ENCODE measurements at places on chromosomes 3 and 15.

DNA sequence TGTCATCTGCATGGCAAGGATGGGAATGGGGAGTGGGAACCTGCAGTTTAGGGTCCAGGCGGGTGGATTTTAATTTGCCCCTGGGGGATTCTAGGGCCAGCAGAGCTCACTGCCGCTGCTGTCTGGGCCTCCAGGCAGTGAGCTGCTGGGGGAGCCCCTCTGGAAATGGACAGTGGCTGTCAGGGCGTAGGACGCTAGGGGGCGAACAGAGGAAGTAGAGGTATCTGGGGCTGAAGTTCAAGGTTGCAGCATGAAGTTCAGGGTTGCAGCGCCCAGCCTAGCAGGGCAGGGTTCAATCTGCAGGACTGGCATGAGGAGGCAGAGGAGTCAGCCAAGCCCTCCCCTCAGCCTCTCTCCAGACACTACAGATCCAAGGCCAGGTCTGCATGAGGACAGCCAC lies 49.5 kb downstream of the APBA2 start:
- no peak for DNase-seq

DNA sequence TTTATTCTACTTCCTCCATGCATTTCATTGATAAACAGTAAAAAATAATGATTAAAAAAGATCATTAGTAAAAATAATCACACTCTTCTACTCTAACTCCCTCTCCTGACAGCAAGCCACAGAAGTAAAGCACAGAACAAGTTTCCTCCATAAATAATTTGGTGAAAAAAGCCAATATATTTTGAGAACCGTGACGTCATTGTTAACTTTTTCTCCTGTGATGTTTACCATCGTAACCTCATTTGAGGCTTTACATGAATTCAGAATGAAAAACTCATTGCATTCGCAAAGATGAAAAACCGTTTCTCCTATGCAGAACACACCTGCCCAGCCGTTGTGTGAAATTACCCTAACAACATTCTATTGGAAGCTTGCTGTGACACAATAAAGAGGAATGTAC lies 120.7 kb downstream of the NSUN3 start:
- no peak for DNase-seq

DNA sequence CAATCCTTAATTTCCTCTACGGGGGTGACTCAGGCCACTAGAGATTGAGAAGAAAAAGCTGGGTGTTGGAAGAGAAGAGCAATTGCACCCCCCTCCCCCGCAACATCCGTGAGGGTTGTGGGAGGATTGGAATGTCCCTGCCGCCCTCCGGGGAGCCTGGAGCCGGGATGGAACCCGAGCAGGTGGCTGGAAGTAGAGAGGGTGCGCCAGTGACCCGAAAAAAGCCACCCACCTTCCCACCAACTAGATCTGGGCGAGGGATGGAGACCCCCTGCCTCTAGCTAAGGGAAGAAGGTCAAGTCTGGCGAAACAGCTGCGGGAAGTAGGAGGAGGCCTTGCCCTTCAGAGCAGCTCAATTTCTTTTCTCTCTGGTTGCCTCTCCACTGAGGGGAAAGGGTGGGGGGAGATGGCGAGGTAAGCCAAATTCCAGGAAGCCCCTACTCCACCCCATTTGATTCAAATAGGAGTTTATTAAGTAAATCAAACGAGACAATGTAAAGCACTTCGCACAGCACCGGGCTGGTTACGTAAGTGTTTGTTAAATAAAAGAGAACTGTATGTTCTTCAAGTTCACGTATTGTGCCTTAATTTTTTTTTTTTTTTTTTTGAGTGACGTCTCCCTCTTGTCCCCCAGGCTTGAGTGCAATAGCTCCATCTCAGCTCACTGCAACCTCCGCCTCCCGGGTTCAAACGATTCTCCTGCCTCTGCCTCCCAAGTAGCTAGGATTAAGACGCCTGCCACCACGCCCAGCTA lies 1.1 kb upstream of the WWTR1 start:
- no peak for DNase-seq

DNA sequence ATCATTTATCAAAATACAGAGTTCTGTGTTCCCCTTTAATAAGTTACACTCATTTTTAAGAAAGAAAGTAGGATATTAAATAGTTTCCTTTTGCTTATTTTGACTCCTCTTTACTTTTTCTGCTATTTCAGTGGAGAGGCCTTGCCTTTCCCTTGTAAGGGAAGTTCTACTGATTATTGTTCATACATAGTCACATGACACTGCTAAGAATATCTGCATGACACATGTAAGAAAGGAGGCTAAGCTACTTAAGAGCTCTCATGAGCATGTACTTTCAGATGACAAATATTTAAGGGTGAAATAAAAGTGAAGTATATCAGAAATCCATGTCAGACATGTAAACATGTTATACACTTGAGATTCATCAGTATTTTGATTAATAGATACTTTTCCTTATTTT lies 39.0 kb downstream of the MYRIP start:
- DNase-seq: no peak

GRCh38 chr3:55692957-55693558 lies 206.0 kb upstream of the WNT5A start:
- no peak for DNase-seq

DNA sequence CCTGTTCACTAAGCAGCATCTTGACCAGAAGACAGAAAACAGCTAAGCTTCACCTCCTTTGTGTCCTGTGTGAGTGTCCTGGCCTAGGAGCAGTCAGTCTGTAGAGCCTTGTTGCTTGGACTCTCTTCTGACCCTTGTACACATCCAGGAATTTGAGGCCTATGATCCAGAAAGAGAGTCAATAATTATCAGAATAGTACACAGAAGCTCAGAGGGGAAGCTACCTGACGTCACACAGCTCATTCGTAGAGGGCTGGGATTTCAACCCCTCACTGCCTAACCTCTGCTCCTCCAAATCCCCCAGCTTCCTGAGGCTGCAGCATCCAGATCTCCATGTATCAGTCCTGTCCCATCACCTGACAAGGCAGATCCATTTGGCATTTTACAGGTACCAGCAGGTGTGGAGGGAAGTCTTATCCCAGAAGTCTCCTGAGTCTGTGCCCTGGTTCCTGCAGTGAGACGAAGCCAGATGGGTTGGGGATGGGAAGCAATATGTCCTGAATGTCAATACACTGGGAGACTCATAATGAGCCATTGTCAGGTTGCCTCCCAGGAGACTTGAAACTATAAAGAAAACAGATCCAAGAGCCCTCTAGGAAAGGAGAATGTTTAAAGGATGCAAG lies 203.1 kb downstream of the MINAR1 start:
- no peak for DNase-seq

- DNase-seq: no peak
These were observed 8.3 kb upstream of the CIB2 start for GRCh38 chr15:78139578-78139977.

DNA sequence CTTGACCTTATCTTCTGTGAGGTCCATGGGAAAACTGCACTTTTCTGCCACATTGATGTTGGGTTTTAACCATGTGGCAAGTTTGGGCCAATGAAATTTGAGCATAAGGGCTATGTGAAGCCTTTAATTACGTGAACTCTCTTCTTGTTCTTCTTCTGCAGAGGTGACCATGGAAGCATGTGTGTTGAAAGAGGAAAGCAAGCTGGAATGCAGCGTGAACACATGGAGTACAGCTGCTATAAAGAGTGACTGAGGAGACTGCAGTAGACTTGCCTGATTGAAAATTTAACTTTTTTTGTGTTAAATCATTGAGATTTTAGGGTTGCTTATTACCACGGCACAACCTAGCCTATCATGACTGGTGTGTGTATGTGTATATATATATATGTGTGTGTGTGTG lies 347.3 kb downstream of the ZIC1 start:
- DNase-seq: no peak

- no peak for DNase-seq
These were observed 73.0 kb upstream of the GOLIM4 start for GRCh38 chr3:168168743-168169142.

DNA sequence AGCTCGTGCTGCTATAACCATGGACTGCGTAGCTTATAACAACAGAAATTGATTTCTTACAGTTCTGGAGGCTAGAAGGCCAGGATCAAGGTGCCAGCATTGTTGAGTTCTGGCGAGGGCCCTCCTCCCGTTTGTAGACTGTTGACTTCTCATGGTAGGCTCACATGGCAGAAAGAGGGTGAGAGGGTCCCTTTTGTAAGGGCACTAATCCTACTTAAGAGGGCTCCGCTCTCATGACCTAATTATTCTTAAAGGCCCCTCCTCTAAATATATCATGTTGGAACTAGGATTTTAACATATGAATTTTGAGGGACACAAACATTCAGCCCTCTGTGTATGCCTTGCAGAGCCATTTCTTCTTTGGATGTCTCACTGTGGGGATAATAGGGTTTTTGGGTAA lies 28.8 kb upstream of the PYDC2 start:
- DNase-seq: no peak

- no peak for DNase-seq
These were observed 47.3 kb downstream of the HES1 start for GRCh38 chr3:194183271-194183670.
